GM12891 (cell line): ENCODE measurements at places on chromosomes 3 and 15.
A peak's percentile ranks its signal among the peaks of the same experiment; 100 is the strongest.

DNA sequence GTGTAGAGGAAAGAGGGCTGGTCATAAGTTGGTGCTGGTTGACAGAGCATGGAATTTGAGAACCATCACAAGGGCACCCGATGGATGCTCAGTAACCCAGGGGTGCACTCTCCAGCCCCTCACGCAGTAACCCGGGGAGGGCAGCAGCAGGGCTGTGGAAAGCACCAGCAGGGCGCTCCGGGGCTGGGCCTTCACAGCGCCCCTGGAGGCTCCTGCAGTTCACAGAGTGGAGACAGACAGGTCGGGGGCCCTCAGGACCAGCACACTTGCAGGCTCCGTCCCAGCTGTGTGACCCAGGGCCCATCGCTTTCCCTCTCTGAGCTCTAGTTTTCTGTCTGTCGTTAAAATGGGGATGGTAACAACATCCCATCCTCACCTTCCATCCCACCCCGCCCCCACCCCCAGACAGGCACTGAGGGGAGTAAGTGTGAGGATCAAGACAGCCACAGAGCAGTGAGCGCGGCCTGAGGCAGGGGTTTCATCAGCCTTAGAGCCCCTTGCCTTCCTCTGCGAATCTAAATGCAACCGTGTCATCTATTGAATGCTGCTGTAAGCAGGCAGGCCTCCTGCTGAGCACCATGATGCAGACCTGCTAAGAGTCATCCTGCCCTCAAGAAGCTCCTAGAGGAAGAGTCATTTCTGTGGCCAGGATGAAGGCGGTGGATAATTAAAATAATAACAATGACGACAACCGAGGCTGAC lies 90.2 kb upstream of the LINGO1 start:
- DNase-seq: no peak

DNA sequence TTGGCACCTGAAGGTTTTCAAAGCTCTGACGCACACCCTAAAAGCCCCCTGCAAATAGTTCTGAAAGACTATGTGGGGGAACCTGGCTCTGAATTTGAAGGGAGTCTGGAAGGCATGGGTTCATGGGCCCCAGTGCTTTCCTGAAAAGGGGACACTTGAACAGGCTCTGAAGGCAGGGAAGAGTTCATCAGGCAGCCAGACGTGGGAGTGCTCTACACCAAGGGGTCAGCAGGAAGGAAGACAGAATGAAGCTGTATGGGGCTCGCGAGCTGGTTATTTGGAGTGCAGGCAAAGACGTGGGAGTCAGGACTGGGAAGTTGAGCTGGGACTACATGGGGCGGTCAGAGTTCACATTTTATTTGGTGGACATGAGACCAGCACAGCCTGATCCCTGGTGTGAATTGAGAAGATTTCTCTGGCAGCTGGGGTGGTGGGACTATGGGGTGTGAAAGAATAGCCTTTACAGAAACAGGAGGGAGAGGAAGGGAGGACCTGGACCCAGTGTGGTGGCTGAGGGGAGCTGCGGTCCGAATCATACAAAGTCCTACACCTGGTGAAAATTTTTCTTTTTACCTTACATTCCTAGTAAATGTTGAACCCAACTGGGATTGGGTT lies 12.6 kb downstream of the ABHD6 start:
- no peak for DNase-seq

DNA sequence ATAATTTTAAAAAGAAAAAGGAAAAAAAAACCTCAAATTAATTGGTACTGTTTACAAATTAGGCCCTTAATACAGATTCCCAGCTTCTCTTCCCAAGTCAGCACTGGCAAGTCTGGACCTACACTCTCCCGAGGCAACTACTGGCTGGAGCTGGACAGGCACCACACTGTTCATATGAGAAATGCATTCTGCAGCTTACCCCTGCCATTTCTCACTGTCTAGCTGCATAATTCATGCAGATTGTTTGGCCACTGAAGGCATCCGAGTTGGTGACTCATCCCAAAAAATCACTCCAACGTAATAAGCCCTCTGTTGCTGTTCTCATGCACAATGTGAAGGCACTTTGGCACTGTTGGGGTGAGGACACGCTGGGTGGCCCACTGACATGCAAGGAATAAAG lies 45.3 kb downstream of the ROPN1B start:
- no peak for DNase-seq

DNA sequence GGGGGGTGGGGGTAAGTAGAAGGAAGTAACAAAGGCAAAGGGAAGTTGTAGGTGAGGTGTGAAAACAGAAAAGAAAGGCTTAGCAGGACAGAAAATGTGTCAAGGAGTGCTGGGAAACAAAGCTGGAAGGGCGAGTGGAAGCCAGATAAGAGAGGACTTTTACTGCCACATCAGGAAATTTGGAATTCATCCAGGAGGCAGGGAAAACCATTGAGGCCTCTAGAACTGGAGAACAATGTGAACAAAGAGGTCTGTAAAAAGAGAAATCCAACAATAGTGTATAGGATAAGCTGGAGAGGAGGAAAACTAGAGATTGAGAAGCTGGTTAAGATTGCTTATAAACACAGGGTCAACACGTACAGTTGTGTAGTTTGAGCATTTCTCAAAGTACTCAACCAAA lies 116.6 kb downstream of the NTRK3 start:
- DNase-seq: no peak

- no peak for DNase-seq
Observed at GRCh38 chr3:168678730-168679129, 583.0 kb upstream of the GOLIM4 start.

DNA sequence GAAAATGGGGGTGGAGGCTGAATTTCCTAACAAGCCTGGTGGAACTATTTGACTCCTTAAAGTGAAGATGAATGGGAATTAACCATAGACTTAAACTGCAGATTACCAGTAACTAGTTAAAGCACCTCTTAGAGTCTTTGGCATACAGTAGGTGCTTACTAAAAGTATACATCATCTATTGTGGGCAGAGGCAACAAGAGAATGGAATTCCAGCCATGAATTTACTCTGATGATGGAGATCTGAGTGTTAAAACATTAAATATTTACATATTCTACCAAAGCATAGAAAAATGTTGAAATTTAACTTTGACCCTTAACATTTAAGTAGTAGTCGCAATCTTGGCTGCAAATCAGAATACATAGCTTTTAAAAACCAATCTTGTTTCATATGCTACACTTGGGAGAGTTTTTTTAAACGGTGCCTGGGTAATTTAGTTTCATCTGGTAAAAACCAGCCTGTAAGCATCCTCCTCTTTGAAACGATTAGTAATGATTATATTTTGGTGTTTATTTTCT lies 5.2 kb downstream of the UBA5 start:
- DNase-seq: no peak

- DNase-seq: no peak
Observed at GRCh38 chr3:5274091-5274490, 86.6 kb downstream of the EDEM1 start.

GRCh38 chr3:51955893-51956770 lies 951 bp downstream of the GPR62 start:
- peak; percentile 59 for DNase-seq

DNA sequence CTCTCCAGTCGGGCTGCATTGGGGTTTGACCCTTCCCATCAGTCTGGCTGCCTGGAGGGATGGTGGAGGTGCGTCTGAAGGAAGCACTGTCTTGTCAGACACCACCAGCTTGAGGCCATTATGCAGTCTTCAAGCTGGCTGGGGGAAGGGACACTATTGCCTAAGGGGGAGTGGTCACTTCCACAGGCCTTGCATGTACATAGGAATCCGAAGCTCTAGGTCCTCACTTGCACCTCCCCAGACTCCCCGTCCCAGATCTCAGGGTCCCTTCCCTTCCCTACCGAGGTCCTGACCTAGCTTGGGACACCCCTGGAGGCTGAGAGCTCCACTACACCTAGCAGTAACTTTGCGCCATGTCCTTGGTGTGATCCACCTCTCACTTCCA lies 48.6 kb upstream of the KLF13 start:
- DNase-seq: no peak

- no peak for DNase-seq
Observed at GRCh38 chr3:139297588-139298311, 46.1 kb upstream of the MRPS22 start.

DNA sequence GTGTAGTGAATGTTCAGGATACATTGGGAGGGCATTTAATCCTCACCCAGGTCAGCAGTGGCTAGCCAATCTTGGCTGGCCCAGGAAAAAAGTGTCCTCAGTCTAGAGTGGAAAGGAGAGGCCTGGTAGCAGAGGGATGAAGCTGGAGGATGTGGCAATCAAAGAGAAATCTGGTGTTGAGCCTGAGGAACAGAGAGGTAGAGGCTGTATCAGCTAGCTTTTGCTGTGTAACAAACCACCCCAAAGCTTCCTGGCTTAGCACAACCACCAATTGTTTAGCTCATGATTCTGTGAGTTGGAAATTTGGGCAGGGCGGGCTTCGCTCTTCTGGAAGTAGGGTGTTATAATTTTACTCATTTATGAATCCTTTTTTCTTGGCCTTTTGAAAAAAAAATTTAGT lies 49.8 kb upstream of the PRR23E start:
- no peak for DNase-seq

GRCh38 chr3:172223870-172224269 lies 184.5 kb downstream of the FNDC3B start:
- no peak for DNase-seq

GRCh38 chr15:63626955-63627354 lies 29.8 kb downstream of the FBXL22 start:
- DNase-seq: peak; percentile 35

DNA sequence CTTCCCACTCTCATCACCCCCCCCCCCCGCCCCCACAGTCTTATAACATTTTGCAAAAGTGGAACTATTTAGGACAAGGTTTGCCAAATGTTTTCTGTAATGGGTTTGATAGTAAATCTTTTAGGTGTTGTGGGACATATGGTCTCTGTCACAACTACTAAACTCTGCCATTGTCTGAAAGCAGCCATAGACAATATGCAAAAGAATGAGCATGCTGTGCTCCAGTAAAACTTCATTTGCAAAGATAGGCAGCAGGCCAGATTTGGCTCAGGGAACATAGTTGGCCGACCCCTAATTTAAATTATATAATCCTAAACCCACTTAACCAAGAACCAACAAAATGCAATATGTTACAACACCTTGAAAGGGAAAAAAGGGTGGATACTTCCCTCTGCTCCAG lies 46.4 kb downstream of the TIPARP start:
- no peak for DNase-seq

- no peak for DNase-seq
Observed at GRCh38 chr3:61907210-61907795, 345.9 kb downstream of the PTPRG start.

DNA sequence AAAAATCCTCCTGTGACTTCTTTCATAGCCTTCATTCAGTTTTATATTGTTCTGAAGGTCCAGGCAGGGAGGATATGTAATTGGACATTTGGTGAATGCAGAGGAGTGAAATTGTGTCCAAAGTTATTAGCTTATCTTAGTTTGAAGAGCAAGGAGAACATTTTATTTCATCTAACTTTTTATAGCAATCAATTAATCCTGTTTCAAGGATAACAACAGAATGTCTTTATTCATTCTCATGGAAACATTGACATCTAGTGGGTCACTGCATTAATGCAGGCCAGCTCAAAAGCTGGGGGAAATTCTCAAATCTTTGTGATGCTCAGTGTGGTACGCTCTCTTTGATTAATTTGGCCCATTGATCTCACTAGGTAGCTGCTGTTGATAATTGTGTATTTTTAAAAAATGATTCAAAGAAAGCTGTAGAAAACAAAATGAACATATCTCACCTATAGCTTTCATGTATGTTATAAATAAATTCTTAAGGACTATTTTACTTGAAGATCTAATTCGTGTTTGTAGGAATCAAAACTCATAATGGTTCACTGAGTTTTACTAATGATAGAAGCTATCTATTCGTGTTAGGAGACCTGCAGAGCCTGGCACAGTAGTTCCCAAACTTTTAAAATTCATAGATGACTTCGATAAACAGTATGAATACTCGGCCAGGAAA lies 150.8 kb upstream of the KCNMB2 start:
- DNase-seq: no peak

DNA sequence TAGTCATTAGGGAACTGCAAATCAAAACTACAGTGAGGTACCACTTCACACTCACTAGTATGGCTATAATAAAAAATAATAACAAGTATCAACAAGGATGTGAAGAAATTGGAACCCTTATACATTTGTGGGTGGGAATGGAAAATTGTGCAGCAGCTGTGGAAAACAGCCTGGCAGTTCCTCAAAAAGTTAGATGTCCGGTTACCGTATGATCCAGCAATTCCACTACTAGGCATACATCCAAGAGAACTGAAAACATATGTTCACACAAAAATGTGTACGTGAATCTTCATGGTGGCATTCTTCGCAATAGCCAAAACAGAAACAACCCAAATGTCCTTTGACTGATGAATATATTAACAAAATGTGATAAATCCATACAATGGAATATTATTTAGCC lies 187.9 kb upstream of the LYSMD4 start:
- no peak for DNase-seq

DNA sequence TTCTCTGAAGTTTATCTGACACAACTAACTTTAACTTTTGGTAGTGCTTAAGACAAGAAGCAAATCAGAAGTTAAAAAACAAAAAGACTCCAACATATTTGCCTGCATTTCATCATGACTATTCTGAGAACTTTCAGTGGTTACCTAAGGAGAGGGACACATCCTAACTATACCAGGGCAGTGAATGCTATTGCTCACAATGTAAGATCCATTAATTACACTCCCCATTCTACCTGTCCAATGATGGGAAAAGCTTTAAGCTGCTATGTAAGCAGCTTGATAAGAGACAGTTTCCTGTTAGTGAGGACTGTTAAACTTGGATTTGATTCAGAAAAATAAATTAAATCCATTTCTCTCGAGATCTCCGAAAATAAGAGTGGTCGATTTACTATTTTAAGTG lies 37.5 kb downstream of the SERPINI1 start:
- no peak for DNase-seq

- no peak for DNase-seq
Observed at GRCh38 chr15:47616876-47617275, 100.4 kb upstream of the SEMA6D start.

GRCh38 chr3:28118087-28118486 lies 123.3 kb upstream of the CMC1 start:
- no peak for DNase-seq

GRCh38 chr3:62238431-62238830 lies 134.9 kb downstream of the FEZF2 start:
- DNase-seq: no peak
